Stomach (tissue), 19 donors: ENCODE measurements at places on chromosomes 16 and 17. TPM values are rescaled to one million over a fixed set of nuclear protein-coding genes. Genes with fewer than 3 reads are reported as not detected.

DNA sequence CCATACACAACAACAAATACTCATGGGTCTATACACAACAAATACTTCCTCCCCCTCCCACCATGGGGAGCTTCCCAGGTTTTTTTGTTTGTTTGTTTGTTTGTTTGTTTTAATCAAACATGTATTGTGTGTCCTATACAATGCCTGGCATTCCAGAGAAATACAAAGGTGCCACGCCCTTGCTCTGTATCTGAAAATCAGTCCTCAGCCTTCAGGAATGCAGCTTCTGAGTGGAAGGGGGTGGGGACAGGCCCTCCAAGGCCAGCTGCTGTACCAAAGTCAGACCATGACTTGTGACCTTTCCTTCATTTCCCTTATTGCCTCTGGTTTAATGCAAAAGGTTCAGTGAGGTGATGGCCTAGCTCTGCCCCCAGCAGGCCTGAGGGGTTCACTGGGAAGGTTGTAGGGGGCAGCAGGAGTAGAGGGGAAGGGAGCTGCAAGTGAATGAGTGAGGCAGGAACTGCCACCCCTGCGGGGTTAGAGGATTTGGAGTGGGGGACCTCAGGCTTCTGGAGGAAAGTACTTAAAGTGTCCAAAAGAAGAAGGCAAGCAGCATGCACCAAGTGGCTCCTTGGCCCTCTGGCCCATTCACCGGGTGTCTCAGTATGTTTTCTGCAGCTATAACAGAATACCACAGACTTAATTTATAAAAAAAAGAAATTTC, 105.2 kb downstream of the CLEC16A start:
- H3K27ac ChIP-seq, result no peak overlapping the region
- H3K4me3 ChIP-seq, result no peak overlapping the region
- H3K27me3 ChIP-seq, result no peaks in the 10 kb centered on the region
- H3K4me1 ChIP-seq, result no peaks in the 10 kb centered on the region
- H3K36me3 ChIP-seq, result peaks cover 4% of the 10 kb centered on the region

Gene PSMC5
- 80.1 TPM for total RNA-seq

DNA sequence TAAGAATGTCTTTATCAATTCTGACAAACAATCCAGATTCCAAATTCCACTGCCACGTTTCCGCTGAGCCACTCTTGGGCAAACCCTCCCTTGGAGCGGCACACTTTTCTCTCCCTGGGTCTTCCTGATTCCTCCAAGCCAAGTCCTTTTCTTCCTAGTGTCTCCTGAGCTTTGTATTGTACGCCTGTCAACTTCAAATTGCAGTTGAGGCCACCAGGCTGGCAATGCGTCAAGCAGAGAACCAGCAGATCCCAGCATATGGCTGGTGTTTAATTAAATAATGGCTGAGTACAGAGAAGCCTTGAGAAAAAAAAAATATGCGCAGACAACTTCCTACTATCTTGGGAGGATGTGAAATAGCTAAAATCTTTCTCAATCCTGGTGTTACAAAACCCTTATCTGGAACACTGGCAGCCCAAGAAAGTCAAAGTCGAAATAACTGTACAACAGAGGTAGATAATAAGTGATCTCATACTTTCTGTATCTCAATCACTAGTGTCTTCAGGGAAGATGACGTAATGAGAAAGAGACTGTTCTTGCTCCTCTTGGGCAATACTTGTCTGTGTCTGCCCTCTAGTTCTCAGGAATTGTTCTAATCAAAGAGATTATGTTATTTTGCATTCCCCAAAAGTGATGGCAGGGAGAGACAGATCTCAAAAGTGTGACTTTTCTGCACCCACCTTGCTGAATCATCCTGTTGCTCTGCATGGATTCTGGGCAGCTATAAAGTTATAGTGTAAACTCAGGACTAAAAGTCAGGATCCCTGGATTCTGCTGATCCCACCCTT, 15.0 kb downstream of the SMIM36 start:
- peaks cover 13% of the 10 kb centered on the region for H3K4me1 ChIP-seq
- H3K27me3 ChIP-seq, result no peaks in the 10 kb centered on the region
- H3K27ac ChIP-seq, result no peak overlapping the region
- H3K4me3 ChIP-seq, result no peak overlapping the region

GRCh38 chr17:74585711-74586110, 6.4 kb downstream of the CD300LD start:
- no peaks in the 10 kb centered on the region for H3K4me1 ChIP-seq
- no peak for DNase-seq
- no peak overlapping the region for H3K4me3 ChIP-seq
- no peaks in the 10 kb centered on the region for H3K27me3 ChIP-seq

Gene BRICD5
- 69.2 TPM for total RNA-seq

Gene OMG
- total RNA-seq, result not detected
